Stimulated activated CD4-positive, alpha-beta T cell treated with anti-CD3 and anti-CD28 coated beads, TNF-alpha, amount 100 ng/mL, for 4 hours (primary cell): ENCODE measurements at places on chromosomes 11 and 22.

DNA sequence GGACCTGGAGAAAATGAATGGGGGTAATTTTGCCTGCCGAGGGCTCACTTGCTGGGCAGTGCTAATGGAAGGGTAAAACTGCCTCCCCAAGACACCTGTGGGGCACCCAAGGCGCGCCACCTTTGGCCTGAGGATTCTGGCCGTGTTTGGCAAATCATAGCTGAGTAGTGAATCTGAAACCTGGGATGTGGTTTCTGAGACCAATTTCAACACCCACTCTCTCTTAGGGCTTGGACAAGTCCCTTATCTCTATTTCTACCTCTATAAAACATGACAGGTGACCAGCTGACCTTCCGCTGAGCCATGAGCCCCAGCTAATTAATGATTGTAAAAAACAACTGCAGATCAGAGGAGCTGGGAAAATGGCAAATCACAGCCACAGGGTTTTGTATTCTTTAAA, 1.5 kb upstream of the PACSIN3 start:
- DNase-seq = no peak

- no peak for DNase-seq
These were observed 23.2 kb upstream of the UBASH3B start for GRCh38 chr11:122632181-122632824.

DNA sequence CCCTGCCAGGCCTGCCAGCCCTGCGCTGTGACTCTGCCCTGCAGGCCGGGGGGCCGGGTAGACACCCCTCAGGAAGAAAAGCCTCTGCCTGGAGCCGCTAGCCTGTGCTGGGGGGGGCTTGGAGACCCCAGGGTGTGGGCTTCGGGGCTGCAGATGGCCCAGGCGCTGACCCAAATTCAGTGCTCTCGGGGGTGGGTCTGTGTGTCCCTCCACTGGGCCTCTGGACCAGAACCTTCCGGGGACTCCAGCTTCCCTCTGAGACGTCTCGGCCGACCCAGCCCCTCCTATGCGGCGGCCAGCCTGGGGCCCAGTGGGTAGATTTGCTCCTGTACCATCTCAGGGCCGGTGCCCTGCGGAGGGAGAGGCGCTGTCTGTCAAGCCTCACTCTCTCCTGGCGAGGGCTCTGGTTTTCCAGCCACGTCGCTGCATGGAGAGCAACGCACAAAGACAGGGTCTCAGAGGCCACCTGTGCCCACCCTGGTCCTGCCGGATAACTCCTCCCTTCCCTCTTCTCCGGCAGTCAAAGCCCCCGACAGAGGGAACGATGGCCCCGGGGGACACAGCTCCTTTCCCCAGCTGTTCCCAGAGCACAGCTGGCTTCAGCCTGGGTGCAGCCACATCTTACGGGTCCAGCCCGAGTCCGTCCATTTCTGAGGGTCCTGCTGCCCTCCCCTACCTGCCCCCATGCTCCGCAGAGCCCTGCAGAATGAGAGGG, 40.1 kb upstream of the TOLLIP start:
- DNase-seq = no peak

- no peak for DNase-seq
These were observed 651.7 kb downstream of the NELL1 start for GRCh38 chr11:21321072-21321471.

DNA sequence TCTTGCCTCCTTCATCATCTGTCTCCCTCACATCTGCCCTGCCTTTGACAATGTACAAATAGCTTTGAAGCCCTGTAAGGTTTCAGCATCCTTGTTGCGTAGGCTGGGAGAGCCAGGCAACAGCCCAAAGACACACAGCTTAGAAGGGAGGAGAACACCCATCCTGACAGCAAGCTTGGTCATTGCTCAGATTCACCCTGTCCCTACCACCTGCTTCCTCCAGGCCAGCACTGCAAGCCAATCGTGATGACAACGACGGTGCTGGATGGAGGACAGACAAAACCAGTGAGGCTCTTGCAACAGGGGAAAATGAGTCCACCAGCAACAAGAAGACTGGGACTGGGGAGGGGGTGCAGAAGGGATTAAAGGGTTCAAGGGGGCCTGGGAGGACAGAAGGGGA, 32.9 kb upstream of the CD5 start:
- no peak for DNase-seq

DNA sequence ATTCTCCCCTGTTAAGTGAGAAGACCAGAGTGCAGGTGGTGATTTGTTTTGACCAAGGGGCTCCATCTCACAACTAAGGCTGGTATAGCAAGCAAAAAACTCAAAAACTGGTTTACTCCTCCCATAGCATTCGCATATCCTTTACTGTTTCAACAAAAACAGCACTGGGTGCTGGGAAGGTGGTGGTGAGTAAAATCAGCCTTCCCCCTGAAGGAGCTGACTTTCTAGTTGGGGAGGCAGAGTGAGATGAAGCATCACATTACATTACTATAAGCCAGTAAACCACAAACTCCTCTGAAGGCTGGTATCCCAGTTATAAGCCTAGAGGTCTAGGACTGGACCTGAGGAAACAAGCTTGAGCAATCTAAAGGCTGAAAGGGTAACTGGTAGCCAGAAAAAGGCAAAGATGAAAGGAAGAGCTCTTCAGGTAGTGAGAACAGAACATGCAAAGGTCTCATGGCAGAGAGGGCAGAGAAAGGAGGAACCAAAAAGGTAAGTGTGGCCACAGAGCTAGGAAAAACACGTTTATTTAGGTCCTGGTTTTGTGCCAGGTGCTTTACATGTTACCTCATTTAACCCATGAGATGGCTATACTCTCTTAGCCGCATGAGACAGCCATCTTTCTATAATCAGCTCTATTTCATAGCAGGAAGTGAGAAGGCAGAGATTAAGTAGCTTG, 22.3 kb downstream of the TMEM123 start:
- DNase-seq = no peak

GRCh38 chr11:10645212-10645795, 48.3 kb downstream of the IRAG1 start:
- DNase-seq = no peak

DNA sequence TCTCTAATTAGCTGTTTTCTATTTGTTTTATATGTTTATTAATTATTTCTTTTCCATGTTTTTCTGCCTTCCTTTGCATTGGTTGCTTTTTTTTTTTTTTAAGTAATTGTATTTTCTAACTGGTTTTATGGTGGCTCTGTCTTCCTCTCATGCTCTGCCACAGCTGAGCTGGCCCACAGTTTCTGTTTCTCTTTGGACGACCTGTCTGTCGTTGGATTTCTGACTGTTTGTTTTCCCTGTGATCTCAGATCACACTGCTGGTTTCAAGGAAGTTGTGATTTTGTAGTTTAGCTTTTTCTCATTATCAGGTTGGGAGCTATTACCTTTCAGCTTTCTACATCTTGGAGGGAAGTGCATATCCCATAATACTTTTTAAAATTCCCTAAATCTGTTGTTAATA, 15.9 kb upstream of the OR6M1 start:
- DNase-seq = no peak

GRCh38 chr11:85694385-85694980, 8.5 kb upstream of the CCDC89 start:
- DNase-seq = no peak

GRCh38 chr11:32033491-32033890, 57.4 kb upstream of the RCN1 start:
- no peak for DNase-seq

DNA sequence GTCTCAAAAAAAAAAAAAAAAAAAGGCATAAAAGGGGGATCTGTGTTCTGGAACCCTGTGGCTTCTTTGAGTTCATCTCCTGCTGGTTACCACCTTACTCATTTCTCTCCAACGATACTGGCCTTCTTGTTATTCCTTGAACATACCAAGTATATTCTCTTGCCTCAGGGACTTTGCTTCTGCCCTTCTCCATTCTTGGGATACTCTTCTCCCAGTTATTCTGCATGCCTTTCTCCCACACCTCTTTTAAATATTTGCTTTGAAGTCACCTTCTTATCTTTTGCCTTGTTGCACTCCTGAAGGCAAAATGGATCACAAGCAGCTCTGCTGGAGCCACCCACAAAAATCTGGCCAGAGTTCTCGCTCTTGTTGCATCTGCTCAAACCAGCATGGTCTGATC, 76.0 kb upstream of the RRM1 start:
- no peak for DNase-seq

DNA sequence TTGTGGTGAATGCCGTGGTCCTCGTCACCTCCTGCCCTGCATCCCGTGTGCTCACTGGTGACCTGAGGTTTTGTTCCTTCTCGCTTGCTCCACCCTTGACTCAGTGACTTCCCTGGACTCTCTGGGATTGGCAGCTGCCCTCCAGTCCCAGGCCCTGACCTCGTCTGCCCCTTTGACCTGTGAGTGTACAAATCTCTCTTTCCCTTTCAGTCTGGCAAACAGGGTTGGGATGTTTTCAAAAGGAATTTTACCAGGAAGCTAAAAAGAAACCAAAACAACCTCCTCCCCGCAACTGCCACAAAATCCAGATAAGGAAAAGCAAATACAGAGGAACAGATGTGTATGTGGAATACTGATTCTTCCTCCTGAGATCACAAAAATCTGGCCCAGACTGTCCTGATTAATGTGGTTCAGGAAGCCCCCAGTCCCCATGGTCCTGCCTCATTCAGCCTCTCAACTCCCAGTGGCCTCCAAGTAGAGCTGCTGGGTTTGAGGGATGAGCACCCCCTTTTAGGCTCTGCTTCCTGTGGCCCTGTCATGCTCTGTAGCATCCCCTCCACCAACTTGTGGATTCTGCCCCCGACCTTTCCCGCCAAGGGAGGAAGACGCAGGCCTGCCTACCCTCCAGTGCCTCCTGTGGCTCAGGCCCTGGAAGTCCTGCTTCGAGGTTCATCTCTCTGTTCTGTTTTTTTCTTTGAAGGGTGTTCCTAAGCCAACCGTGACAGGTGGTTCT, 15.2 kb downstream of the ROBO4 start:
- no peak for DNase-seq

DNA sequence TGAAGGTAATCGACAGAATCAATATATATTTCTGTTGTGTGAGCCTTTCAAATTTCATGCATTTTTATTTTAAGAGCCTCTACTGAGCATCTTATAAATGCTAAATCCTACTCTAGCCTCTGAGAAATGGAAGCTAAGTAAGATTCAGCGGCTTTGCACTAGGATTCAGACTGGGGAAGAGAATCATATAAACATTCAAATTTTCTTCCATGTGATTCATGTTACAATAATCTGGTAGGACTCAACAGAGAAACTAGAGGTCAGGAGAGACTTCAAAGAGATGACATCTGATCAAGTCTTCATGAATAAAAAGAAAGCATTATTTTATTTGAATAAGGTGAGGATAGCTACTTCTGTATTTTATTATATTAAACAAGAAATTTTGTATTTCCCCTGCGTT, 538.9 kb downstream of the DLG2 start:
- DNase-seq = no peak

DNA sequence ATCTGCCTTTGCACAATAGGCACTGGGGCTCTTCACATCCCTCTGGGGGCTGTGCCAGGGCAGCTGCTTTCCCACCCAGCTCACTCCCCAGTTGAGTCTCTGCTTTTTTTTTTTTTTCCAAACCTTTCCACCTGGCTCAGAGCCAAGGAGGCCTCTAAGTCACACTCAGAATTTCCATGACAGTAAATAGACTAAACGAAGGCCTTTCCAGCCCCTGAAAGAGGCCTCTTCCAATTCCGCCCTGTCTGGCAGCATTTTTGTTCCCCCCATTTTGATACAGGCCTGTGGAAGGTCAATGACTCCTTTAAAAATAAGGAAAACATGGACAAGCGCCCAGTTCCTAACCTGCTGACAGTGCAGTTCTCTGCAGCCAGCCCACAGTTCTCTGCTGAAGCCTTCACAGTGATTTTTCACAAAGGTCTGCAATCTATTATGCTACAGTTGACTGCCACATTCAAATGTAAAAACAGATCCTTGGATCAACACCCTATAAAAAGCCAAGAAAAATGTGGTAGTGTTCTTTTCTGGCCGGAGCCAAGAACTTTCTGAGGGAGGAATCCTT, 107.5 kb upstream of the SESN3 start:
- no peak for DNase-seq

DNA sequence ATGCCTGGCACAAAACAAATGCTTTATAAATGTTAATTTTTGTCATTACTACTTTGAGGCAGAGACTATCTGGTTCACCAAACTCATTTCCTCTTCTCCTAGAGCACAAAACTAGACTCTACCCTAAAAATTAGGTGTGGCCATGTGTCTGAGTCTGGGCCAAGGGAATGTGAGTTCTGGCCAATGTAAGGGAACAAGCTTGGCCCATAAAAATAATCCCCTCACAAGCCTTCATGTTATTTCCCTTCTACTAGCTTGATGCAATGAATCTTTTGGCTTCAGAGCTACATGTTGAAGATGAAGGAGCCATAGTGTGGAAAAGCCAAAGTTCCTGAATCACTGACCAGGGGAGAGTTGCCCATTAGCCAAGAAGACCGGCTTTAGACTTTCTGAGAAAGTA, 406.5 kb upstream of the CCDC90B start:
- DNase-seq = no peak

DNA sequence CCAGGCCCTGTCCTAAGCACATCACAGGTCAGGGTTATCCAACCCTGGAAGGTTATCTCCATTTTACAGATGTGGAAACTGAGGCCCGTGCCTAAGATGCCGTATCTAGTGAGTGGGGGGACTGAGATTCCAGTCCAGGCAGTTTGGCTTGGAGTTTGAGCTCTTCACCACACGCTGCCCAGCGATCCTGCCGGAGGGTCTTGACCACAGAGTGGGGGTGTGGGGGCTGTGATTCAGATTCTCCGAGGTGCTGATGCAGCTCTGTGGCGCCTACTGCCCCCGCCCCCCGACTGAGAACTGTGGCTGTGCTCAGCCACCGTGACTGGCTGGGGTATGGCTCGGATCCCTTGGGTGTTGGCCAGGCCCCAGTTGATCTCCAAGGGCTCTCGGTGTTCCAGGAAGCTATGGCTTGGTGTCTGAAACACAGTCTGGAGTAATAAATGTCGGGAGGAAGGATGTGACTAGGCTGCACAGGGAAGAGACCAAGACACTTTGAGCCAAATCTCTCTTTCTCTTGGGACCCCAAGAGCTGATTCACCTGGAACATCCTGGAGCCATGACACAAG, 60.6 kb upstream of the RASD2 start:
- DNase-seq = no peak

- no peak for DNase-seq
These were observed 76.2 kb upstream of the GDPD4 start for GRCh38 chr11:77377734-77378133.

- DNase-seq = no peak
These were observed 28.5 kb upstream of the RBX1 start for GRCh38 chr22:40922484-40923303.

DNA sequence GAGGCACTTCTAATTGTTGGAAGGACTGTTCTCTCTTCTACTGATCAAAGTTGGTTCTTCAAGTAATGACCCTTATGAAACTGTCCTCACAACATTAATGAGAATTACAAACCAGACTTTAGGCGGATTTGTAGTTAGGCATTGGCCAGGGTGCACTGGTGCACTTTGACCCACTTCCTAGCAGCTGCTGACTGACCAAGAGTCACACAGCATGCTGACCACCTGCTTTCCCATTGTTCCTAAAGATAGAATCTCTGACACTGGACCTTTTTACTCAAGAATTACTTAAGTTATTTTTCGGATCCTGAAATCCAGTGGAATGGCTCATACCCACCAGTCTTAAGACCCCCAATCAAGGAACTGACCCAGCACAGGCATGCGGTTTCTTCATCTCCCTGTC, 264.0 kb downstream of the ST3GAL4 start:
- DNase-seq = no peak

- DNase-seq = no peak
These were observed 29.4 kb downstream of the PPP2R1B start for GRCh38 chr11:111736621-111737443.
